Bronchial epithelial cell (primary cell): ENCODE measurements at places on chromosomes 1 and 21.
A peak's percentile ranks its signal among the peaks of the same experiment; 100 is the strongest.

DNA sequence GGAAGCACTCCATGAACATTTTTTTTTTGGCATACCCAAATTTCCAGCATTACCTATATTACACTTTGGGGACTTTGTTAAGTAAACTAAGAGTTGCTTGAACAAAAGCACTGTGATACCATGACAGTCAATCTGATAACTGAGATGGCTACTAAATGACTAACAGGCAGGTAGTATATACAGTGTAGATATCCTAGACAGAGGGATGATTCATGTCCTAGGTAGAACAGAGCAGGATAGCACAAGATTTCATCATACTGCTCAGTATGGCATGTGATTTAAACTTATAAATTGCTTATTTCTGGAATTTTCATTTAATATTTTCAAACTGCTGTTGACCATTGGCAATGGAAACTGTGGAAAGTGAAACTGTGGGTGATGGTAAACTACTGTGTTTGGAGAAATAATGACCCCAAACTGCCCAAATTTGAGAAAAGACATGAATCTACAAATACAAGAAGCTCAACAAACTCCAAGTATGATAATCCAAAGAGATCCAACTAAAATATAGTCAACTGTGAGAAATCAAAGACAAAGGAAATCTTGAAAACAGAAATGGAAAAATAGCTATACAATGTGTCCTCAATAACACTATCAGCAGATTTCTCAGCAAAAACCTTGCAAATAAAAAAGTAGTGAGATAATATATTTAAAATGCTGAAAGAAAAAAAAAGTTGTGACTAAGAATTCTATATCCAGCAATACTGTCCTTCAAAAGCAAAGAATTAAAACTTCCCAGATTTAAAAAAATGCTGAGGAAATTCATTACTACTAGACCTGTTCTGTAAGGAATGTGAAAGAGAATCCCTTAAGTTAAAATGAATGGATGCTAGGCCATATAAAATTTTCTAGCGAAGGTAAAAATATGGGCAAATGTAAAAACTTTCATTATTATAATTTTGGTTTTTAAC, 410.4 kb downstream of the DUSP10 start:
- DNase-seq: peak; percentile 70

- no peak for DNase-seq
These were observed 103.3 kb upstream of the SLC45A1 start for GRCh38 chr1:8214501-8215173.

- DNase-seq: no peak
These were observed 72.5 kb downstream of the ENAH start for GRCh38 chr1:225580238-225581099.

DNA sequence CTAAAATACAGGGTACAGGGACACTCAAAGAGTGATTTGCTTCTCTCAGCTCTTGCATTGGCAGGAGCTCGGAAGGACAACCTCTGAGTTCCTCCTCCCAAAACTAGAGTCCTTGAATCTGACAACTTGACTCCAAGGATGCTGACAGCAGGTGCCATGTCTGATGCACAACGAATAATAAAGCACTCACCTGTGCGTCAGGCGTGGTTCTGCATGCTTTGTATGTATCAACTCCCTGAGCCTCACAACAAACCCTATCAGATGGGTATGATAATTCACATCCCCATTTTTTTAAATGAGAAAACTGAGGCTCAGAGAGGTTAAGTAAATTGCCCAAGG, 1.4 kb downstream of the LAPTM5 start:
- DNase-seq: no peak

GRCh38 chr1:8586438-8586837, 231.0 kb downstream of the RERE start:
- peak; percentile 21 for DNase-seq

DNA sequence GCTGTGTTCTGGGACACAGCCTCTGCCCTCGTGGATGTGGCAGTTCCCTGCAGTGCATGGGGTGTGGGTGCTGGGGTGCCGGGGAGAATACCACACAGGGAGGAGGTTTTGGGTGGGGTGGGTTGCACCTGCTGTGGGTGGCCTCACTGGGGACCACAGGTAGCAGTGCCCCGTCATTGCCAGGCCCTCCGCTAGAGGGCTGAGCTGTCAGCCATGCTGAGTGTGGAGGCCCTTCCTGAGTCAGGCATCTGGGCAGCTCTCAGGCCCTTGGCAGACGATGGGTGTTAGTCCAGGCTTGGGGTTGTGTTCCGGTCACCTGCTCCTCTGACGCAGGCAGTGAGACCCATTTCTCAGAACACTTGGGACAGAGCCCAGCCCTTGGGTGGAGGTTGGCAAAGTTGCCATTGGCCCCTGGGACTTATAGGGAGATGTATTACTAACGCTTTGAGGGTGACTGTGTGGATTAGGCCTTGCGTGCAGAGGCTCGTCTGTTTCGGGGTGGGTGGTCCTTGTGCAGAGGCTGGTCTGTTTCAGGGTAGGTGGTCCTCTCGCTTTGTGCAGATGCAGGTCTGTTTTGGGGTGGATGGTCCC, 23.9 kb downstream of the PCNT start:
- DNase-seq: no peak

DNA sequence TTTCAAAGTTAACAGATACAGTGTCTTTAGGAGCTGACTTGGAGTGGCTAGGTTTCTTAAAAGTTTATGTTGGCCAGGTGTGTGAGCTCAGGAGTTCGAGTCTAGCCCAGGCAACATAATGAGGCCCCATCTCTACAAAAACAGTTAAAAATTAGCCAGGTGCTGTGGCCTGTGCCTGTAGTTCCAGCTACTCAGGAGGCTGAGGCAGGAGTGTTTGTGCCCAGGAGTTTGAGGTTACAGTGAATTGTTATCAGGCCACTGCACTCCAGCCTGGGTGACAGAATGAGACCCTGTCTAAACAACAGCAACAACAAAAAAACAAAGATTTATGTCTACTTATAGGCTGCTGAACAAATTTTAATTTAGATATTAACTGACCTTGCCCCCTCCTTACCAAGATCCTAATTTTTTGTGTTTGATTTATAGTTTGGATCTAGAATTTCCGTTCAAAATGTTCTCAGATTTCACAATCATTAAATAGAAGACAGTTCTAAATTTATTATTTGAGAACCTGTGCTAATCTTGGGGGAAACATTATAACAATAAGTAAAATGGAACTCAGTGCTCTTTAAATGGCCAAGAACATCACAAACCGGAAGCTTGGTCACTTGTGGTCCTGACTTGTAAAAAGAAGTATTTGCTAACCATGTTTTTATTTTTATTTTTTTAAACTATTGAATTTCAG, 67.8 kb downstream of the POU2F1 start:
- DNase-seq: no peak
